Cardiac fibroblast (primary cell): ENCODE measurements at places on chromosomes 13 and 19.
A peak's percentile ranks its signal among the peaks of the same experiment; 100 is the strongest.

GRCh38 chr13:95624020-95624419, 20.5 kb downstream of the DZIP1 start:
- peak; percentile 72 for DNase-seq

DNA sequence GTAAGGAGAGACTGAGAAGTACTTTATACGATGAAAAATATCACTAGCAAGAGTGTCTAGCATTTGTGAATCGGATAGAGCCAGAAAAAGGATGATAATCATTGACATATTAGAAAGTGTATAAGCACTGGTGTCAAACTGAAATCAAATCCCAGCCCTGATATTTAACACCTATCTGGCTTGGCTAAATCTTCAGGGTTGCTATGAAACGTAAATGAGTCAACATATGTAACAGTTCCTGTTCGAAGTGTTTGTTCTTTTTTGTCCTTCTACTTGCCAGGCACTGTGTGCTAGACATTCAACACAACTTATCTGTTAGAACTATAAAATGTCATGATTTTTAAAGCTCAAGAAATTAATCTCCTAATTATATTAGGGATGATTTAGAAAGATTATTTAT, 40.8 kb downstream of the SERPINE3 start:
- peak; percentile 59 for DNase-seq

- DNase-seq = no peak
Observed at GRCh38 chr13:100523411-100523810, 65.2 kb downstream of the GGACT start.

DNA sequence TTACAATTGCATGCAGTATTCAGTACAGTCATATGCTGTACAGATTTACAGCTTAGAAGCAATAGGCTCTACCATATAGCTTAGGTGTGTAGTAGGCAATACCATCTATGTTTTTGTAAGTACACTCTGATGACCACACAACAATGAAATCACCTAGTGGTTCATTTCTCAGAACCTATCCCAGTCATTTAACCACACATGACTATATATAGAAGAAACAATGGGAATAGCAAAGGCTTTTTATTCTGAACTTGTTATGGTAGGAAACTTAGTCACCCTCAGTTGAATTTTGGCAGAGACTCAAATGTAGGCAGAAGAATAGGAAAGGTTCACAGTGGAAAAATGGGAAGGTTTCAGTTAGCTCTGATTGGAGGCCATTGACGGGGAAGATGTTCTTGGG, 1075.1 kb upstream of the MIR17HG start:
- peak; percentile 89 for DNase-seq

DNA sequence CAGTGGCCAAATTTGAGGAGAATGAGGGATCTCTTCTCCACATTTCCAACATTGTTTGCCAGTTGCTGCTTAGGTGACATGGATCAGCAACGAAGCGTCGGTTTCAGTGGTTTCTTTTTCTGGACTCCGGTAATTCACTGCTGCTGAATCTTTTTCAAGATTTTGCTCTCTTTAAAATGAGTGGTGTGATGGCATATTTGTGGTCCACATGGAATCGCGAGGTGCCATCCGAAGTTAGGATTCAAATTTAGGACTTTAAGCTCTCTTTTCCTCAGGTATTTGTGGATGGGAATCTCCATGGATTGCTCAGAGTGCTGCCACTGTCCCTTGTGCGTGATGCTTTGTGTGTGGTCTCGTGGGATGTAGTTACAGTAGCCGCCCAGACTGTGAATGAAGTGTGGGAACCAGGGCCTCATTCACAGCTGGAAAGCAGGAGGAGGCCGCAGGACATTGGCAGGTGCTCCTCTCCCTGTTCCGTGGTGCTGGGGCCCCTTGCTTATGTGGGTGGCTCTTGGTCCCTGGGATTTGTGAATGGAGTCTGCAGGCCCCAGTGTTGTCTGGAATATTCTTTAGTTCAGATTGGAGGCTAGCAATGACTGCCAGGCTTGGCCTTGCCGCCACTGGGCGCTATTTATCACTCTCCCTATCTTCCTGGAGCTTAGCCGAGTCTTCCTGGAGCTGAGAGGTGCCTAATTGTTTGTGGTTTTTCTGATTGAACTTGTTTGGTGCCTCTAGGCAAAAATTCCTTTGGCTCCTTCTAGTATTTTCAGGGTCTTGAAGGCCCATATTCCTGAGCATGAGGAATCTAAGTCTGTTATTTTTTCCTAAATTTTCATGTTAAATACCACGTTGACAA, 1.5 kb downstream of the ILF3 start:
- peak; percentile 41 for DNase-seq

- peak; percentile 48 for DNase-seq
Observed at GRCh38 chr19:7947939-7948338, 4.5 kb upstream of the TIMM44 start.

GRCh38 chr13:113585896-113586295, 1.3 kb downstream of the TFDP1 start:
- DNase-seq = no peak

DNA sequence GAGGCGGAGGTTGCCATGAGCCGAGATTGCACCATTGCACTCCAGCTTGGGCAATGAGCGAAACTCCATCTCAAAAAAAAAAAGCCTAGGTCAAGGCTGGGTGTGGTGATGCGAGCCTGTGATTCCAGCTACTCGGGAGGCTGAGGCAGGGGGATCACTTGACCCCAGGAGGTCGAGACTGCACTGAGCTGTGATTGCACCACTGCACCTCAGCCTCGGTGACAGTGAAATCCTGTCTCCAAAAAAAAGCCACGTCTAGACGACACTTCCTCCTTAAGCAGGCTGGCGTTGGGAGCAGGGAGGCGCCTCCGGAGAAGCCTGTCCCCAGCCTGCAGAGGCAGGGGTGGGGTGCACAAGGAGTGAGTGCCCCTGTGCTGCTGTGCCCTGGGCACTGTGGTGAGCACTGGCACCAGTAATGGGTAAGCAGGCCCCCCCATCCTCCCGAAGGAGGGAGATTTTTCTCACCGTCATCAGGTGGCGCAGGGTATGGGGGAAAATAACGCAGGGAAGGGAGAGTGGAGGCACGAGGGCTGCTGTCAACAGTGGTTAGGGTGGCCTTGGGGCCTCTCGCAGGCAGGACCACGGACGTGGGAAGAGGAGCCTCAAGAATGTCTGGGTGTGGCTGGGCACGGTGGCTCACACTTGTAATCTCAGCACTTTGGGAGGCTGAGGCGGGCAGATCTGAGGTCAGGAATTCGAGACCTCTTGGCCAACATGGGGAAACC, 706 bp downstream of the P2RY11 start:
- DNase-seq = no peak

DNA sequence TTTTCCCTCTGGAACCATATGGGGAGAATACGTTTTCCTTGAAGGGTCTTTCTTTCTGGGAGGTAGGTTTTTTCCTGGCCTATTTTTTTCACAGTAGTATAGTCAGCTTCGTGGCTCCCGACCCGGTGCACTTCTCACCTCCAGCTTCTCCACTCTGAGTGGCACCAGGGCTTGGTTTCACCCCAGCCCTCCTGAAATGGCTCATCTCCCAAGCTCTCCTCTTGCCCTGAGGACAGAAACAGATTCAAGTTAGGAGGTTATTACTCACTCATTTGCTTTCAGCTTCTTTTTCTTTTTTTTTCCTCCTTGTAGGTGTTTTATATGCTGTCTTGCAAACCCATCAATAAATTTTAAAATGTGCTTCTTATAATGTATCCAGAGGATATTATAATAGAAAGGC, 199.3 kb downstream of the RFC3 start:
- no peak for DNase-seq

- peak; percentile 33 for DNase-seq
Observed at GRCh38 chr13:26440111-26440510, 117.4 kb upstream of the WASF3 start.

DNA sequence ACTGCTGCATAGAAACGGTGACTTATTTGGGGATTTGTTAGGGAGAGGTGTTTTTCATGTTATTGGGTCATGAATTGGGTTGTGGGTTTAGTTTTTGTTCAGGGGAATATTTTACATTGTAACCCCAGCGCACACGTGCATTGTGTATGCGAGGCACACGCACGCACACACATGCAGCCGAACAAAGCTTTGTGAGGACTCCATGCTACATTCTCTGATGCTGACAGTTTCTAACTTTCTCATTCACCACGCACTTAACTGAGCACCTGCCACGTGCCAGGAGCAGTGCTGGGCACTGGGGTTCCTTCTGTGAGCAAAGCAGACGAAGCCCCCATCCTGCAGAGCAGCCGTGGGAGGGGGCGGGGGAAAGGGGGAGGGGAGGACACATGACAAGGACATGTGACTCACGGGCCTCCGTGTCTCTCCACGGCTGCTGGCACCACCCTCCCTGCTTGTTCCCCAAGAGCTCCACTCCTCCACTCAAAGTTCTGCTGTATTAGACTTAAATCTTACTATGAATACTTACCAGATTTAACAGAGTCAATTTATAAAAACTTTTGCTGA, 55.6 kb downstream of the SLC7A9 start:
- DNase-seq = no peak

DNA sequence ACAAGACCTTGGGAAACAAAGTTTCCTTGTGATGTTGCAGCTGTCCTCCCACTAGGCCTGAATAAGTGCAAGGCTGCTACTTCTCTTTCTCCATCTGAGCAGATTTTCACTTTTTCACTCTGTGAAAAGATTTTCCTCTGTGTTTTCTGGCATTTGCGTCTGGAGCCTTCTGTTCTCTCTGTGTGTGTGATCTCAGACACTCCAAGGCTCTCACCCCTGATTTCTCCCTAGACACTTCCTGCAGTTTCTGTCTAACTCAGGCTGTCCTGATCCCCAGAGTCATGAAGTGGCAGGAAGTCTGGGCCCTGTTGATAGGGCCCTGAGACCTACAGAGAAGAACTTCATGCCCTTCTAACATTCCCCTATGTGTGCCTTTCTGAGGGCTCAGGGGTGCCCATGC, 37.2 kb downstream of the SIGLEC7 start:
- no peak for DNase-seq

GRCh38 chr13:59766236-59766635, 397.5 kb downstream of the DIAPH3 start:
- no peak for DNase-seq

DNA sequence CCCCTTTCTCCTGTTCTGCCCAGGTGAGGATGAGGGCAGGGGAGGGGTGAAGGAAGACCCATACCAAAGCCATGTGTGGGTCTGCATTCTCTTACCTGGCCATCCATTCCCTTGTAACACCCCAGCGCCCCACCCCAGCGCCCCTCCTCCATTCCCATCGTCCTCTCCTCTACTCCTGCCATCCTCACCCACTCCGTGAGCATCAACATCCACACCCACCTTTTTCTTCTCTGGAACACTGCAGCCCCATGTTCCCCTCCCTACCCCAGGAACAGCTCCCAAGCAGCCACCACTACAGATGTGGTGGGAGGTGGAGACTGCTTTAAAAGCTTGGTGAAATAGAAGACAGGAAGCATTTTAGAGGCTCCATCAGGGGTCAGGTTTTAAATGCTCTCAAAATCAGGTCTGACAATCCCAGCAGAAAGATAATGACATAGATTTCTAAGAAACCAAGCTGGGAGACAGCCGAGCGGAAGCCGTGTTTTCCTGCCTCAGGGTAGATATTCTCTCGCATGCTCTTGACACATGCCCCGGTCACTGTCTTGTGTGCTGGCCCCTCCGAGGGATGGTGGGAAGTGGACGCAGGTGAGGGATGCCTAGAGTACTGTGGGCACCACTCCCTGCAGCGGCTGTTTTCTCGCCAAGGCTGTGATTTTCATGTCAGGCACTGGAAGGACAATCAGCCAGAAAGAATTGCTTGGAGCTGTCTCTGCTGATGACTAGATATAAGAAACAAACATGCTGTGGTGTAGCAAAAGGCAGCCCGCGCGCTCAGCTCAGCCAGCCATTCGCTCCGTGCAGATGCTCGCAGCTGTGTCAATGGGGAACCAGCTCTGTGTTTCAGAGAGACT, 9.8 kb downstream of the MEDAG start:
- DNase-seq = no peak

DNA sequence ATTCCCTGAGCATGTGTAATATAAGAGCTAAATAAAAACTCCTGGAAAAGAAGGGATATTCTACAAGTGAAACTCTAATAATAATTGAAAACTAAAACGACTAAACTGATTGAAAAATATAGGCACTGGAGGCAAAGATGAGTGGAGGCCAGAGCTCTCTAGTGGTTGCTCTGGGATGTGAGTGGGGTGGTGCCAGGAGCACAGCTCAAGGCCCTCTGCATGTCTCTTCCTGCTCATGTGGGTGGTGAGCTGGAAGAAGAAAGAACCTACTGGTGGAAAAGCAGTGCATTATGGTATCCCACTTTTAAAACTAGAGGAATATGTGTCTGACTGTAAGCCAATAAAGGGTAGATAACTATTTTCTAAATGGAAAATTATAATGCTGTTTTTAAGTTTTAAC, 15.8 kb upstream of the ARHGEF7 start:
- DNase-seq = no peak

GRCh38 chr19:7746903-7747884, at the start of gene CD209:
CD209 (minus strand) TSS chr19:7747534; CDS start chr19:7747511, 23 bp downstream.
- no peak for DNase-seq

GRCh38 chr13:80400164-80400864, 59.4 kb upstream of the SPRY2 start:
- DNase-seq = no peak

DNA sequence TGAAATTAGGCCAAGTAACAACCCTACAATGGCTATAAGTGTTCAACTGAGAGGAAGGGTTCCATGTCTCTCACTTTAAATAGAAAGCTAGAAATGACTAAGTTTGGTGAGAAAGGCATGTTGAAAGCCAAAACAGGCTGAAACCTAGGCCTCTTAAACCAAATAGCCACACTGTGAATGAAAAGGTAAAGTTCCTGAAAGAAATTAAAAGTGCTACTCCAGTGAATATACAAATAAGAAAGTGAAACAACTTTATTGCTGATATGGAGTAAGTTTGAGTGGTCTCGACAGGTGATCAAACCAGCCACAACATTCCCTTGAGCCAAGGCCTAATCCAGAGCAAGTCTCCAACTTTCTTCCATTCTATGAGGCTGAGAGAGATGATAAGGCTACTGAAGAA, 209.6 kb downstream of the KLF12 start:
- DNase-seq = no peak

GRCh38 chr19:7789447-7789846, 26.4 kb downstream of the CLEC4M start:
- no peak for DNase-seq

DNA sequence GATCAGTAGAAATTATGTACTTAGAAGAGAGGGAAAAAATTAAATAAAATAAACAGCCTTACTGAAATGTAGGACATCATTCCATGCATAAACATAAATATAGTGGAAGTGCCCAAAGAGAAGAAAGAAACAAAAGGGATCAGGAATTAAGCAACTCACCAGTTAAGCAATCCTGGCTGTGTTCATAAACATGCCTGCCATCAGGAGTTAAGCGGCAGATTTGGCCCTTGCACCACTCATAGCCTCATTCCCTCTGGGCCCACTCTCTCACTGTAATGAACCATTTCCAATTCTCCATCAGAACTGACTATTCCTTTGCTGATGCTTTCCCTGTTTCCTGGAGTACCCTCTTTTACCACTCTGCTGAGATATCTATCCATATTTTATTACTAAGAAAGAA, 281.4 kb downstream of the LHFPL6 start:
- DNase-seq = peak; percentile 57

- no peak for DNase-seq
Observed at GRCh38 chr13:35260316-35260715, 216.2 kb downstream of the MAB21L1 start.
